ENCODE measurements at places on chromosomes 13 and 19.

GRCh38 chr13:113926301-113926761 lies 47.5 kb downstream of the C13orf46 start:
- DNase-seq: no peak

DNA sequence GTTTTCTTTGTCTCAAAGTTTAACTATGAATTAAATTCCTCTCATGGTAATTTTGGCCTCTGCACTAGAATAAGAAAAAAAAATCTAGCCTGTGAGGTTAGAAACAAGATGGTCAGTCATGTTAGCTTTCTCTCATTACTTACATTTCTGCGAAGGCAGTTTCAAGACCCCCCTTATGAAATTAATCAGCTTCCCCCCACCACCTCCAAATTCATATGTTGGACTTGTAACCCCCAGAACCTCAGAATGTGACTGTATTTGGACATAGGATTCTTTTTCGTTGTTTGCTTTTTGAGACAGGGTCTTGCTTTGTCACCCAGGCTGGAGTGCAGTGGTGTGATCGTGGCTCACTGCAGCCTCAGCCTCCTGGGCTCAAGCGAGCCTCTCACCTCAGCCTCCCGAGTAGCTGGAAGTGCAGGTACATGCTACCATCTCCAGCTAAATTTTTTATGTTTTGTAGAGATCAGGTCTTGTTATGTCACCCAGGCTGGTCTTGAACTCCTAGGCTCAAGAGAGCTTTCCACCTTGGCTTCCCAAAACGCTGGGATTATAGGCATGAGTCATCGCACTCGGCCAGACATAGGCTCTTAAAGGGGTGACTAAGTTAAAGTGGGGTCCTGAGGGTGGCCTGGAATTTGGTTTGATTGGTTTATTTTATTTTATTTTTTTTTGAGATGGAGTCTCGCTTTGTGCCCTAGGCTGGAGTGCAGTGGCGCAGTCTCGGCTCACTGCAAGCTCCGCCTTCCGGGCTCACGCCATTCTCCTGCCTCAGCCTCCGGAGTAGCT lies 1.4 kb downstream of the PLA2G4C start:
- DNase-seq: no peak

DNA sequence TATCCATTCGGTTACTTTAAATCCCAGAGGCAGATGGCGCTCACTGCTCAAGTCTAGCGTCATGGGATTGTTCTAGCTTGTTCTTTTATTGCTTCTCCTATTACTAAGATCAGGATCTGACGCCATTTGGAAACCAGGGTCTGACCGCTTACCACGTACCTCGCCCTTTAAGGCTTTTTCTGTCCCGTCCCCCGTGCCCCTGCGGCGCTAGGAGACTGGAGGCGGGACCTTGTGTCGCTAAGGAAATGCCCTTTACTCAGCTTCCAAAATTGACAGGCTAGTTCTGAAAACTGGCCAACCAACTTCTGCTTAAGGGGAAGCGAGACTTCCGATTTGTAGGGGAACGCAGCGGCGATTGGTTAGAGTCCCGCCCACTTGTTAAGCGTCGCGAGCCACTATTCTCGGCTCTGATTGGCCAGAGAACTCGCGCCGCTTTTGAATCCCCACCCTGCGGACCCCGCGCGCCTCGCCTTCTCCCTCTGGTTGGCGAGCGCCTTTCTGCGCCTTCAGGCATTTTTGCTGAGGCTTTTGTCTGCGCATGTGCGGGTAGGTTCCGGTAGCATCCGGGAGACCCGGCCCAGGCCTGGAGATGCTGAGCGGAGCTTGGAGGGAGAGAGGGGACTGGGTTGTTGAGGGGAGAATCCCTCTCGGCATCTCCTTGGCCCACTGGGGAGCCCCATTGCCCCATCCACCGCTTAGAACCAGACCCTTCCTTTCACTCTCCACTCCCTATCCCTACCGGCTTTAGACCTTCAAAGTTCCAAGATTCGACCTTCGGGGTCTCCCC lies 3.9 kb upstream of the C19orf84 start:
- peak; percentile 96 for DNase-seq

- DNase-seq: no peak
These were observed 154.8 kb downstream of the TBC1D4 start for GRCh38 chr13:75327135-75327510.

DNA sequence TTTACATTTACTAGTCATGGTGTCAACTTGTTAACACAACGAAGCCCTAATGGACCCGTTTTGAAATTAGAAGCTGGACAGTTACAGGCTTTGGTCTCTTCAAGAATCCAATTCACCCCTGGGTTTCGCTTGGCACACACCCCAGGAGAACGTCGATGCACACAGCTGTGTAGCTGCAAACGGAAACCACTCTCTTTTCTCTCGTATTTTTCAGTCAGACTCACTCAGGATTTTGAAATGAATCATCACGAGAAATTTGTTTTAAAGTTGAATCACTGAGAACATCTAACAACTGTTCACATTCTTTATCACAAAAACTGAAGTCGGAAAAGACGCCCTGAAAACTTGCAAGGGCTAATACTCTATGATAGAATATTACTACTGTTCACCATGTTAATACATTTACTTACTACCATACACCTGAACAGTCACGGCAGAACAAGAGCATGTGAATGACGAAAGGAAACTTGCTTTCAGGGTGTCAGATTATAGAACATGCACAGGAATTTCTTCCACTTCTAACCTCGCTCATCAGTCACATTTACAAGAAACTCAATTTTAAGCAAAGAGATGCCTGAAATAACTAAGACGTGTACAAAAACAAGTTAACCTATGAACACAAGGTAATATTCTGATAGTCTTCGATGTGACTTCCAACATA lies 4.7 kb downstream of the PNMA8A start:
- no peak for DNase-seq

- no peak for DNase-seq
These were observed 93.6 kb downstream of the GPC5 start for GRCh38 chr13:91491980-91492379.

DNA sequence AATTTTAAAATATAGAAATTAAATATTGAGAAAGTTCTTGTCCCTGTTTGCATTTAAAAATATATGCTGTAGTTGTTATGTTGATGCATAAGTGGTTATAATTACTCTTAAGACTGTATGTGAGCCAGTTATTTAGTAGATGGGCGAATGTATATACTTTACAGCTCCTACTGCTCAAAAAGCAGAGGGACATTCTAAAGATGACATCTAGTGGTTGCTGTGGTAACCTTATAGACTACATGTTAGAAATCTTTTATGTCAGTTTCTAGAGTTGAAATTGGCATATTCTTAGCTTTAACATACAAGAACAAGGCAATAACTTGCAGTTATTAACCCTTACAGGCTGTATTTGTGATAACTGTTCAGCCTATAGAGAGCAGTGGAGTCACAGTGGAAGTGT lies 160.5 kb downstream of the OLFM4 start:
- DNase-seq: no peak

DNA sequence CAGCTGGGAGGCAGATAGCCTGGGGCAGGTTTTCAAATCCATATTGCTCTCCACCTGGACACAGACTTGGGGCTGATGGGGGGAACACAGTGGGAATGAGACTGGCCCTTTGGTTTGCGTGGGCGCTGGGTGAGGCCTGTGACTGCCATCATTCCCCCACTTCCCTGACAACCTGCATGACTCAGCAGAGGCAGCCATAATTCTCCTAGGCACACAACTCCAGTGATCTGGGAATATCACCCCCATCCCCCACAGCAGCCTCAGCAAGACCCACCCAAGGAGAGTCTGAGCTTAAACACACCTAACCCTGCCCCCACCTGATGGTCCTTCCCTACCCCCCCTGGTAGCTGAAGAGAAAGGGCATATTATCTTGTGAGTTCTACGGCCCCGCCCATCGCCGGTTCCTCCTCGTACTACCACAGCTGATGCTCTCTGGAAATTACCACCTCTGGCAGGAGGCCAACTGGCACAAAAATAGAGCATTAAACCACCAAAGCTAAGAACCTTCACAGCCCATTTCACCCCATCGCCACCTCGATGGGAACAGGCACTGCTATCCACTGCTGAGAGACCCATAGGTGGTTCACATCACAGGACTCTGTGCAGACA lies 71.0 kb downstream of the RNF17 start:
- no peak for DNase-seq

DNA sequence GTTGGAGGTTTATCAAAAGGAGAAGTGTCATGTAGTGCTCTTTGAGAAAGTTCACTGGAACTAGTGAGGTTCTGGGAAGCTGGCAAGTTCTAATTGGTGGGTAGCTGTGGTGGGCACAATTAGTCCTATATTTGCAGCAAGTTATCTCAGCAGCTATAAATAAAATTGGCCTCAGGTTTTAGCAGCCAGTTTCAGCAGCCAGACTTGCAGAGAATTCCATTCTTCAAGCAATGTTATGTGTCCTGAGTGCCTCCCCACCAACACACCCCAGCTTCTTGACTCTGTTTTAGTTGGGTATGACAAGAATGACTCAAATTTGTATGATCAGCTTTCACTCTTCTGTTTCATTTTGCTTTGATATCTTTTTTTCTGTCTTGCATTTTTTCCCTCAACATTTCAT lies 4.7 kb downstream of the IFT88 start:
- no peak for DNase-seq

DNA sequence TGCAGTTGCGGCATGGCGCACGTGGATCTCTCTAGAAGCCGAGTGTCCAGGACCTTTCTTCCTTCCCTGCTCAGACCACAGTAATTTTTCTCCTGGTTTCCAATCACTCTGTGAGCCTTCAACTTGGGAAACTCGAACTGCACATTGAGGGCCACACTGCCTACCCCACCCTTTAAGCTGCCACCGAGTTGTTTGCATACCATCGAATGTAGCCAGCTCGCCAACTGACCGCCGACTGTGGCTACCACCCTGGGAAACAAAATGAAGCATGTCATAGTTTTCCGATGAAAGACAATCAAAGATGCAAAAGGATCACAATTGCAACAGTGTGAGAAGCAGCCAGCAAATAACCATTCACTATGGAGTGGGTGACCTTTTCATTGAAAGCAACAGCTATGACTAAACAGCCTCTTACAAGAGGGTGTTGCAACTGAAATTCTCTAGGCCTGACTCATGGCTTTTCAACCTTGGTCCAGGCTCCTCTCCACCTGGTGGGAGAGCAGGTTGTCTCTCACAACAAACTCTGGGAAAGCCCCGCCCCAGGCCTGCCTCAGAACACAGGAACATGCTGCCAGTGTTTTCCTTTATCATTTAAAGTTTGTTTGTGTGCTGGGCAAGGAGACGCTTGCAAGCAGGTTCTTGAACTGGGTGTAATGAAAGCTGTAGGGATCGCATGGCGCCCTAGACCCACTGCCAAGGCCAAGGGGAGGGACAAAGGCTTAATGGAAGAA lies 141.7 kb upstream of the SERP2 start:
- DNase-seq: no peak

DNA sequence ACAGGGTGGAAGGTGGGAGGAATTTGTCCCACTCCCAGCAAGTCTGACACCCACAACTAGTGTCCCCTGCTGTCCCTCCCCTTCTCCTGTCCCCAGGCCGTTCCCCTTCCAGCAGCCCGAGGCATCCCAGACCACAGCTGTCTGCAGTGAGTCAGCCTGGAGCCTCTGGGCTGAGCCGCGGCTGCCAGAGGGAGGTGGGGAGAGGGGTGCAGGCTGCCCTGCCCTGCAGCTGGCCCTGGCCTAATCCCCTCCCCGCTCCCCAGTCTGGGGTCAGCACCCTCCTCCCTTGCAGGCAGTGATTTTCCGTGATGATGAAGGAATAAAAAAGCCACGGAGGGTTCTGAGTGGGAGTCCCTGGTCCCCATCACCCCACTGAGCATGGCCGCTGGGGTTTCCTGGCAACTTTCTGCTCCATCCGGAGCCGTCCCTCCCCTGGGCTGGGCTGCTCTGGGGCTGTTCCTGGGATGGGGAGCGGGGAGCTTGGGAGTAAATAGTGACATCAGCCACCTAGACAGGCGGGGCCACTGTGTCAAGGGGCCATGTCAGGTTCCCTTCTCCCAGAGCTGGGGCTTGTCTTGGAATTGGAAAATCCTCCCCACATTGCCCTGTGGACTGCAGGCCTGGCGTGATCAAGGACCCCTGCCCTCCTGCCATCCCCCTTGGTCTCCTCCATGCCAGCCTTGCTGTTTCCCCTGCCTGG lies 16.8 kb downstream of the SPC24 start:
- DNase-seq: no peak

GRCh38 chr13:102039264-102039663 lies 362.6 kb downstream of the FGF14 start:
- DNase-seq: no peak

GRCh38 chr19:12782424-12783290 lies 7.3 kb upstream of the HOOK2 start:
- no peak for DNase-seq

DNA sequence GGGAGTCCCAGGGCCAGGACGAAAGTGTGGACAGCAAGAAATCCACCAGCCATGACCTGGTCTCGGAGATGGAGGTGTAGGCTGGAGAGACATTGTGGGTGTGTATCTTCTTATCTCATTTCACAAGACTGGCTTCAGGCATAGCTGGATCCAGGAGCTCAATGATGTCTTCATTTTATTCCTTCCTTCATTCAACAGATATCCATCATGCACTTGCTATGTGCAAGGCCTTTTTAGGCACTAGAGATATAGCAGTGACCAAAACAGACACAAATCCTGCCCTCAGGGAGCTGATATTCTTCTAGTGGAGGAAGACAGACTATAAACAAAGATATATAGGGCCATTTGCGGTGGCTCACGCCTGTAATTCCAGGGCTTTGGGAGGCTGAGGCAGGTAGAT lies 7.4 kb upstream of the DHX34 start:
- no peak for DNase-seq

- no peak for DNase-seq
These were observed 324.9 kb upstream of the SGCG start for GRCh38 chr13:22855926-22856325.

- no peak for DNase-seq
These were observed 5.6 kb downstream of the C5AR1 start for GRCh38 chr19:47315125-47315821.

DNA sequence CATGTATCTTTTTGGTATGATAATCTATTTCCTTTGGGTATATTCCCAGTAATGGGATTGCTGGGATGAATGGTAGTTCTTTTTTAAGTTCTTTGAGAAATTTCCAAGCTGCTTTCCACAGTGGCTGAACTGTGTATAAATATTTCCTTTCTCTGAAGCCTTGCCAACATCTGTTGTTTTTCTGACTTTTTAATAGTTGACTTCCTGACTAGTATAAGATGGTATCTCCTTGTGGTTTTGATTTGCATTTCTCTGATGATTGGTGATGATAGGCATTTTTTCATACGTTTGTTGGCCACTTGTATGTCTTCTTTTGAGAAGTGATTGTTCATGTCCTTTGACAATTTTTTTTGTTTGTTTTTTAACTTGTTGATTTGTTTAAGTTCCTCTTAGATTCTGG lies 61.6 kb upstream of the PCDH17 start:
- no peak for DNase-seq

- DNase-seq: no peak
These were observed 22.8 kb downstream of the SYDE1 start for GRCh38 chr19:15129856-15130585.

- DNase-seq: no peak
These were observed 78.5 kb downstream of the SCGB2B2 start for GRCh38 chr19:34598217-34599155.

DNA sequence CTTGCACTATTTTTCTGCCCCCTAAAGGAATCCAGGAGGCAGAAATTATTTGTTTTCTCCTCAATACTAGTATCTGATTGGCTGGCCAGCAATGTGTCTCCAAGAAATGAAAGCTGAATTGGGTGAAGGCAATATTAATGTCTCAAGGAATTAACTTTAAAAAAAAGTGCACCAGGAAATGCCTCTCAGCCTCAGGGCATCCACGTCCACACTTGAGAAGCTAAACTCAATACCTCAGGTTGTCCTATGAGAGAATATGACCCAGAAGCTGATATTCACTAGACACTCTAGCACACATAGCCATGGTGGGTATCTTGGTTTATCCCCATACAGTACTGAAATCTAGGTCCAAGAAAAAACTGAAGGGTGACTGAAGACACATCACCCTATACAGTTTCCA lies 2.1 kb downstream of the ZNF91 start:
- no peak for DNase-seq
